Fibroblast of upper back skin (primary cell): ENCODE measurements at places on chromosomes 16 and 17.

- no peak for DNase-seq
Measured at GRCh38 chr16:25988084-25988483, 296.3 kb downstream of the HS3ST4 start.

DNA sequence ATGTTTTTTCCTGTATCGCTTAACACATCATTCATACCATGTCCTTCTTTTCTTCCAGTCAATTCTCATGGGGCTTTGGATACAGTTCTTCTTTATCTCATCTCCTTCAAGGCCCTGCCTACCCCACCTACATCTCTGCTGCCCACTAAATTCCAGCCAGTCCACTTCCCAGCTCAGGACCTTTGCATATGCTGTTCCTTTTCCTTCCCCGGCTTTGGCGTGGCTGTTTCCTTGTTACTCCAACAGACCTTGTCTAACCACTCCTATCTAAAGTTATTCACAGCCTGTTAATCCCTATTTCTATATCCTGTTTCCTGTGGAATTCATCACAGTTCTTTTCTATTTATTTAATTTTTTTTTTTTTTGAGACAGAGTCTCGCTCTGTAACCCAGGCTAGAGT is 6.6 kb upstream of the STAT3 start:
- DNase-seq: no peak

DNA sequence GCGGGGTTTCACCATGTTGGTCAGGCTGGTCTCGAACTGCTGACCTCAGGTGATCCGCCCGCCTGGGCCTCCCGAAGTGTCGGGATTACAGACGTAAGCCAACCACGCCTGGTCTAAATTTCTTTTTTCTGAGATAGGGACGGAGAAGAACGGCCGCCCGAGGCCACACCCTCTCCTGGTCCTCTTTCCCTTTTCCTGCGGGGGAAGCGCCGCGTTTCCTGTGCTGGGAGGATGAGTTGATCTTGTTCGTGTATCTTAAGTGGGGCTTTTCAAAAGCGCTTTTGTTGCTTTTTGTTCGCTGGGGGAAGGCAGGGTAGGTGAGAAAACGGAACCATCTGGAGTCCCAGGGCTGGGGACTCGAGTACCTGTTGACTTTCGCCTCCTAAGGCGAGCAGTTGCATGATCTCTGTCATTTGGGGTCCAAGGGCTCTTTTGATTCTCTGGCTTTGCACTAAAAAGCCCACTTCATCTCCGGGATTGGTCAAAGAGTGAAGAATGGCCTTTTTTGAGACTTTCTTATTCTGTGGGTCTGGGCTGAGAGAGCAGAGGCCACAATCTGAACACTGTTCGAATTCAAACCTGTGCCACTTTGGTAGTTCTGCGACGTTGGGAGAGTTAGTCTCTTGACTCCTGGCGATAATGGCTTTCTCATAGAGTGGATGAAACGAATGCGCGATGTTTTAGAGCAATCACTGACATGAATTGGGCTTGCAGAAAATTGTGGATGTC is 1.3 kb downstream of the FUS start:
- no peak for DNase-seq

- DNase-seq: no peak
Measured at GRCh38 chr17:27376637-27377547, 79.4 kb upstream of the KSR1 start.

DNA sequence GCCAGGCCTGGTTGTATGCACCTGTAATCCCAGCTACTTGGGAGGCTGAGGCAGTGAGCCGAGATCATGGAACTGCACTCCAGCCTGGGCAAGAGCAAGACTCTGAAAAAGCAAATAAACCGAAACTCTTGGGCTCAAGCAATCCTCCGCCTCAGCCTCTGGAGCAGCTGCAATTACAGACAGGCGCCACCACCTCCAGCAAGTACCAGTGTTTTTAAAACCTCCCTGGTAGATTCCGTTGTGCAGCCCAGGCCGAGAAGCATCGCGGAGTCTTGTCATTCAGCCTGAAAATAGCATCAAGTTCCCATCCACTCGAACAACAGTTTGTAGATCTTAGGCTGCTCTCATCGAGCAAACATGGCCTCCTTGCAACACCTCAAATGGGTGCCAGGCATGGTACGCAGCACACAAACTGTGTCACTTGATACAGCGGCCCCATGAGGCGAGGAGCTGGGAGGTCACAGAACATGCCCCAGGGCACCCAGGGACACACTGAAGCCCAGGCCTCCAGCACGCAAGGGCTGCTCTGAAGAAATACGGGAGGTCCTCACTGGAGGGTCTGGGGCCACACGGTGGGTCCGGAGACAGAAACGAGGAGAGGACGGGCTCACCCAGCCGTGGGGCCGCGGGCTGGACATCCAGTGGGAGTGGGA is 18.1 kb downstream of the TMC6 start:
- no peak for DNase-seq

DNA sequence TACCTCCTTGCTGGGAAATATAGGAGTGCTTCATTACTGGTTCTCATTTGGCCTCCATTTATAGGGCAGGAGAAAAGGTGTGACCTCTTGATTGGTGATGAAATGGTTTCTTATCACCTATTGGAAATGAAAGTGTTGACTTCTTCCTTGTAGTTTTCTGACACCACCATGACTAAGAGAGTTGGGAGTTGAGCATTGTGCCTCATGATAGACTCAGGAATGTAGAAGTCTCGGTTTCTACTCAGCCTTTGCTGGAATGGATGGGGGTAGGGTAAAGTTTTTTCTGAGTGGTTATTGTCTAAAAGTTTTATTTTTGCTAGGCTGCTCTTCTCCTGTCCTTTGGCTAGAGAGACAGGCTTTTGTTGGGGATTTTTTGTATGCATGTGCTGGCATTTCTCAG is 117.4 kb downstream of the PHKB start:
- DNase-seq: peak; percentile 19

DNA sequence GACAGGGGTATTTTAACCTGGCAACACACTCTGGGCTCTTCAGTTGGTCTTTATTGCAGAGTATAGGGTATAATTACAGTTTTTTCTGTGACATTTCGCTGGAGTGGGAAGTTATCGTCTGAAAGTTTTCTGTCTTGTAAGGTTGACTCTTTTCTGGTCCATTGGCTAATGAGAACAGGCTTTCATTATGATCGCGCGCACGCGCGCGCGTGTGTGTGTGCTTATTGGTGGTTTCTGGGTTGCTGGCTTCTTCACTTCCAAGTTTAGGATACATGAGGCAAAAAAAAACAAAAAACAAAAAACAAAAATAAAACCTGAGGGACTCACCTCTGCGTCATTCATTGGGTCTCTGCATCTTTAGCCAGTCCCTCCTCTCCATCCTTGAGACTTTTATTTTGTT is 68.7 kb upstream of the MYOCD start:
- DNase-seq: no peak

- DNase-seq: peak; percentile 53
Measured at GRCh38 chr17:7885367-7886226, 3.0 kb upstream of the CHD3 start.

DNA sequence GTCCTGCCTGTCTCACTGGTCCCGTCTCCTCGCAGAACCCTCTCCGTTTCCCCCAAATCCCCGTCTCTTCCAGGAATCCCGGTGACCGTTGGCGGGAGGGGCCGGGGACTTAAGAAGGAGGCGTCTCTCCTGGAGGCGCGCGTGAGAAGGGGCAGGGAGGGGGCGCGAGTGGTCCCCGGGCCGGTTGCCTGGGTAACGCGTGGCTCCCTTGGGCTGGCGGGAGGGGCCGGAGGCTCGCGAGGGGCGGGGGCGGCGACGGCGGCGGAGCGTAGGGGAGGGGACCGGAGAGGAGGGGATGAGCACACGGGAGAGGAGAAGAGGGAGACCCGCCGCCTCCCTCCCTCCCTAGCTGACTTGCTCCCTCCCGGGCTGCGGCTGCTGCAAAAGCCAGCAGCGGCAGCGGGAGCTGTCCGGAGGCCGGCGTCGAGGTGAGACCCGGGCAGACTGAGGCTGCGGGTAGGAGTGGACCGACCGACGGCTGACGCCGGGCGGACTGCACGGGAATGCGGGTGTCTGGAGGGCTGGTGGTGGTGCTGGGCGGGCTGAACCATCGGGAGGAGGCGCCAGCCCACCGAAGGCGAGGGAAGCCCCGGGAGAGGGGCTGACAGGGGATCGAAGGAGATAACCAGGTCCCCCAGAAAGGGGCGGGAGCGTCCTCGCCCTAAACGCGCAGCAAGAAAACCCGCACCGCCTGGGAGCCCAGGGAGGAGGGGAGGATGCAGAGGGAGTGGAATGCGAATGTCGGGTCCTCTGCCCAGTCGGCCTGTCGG is at the start of gene PRRT2:
PRRT2 (plus strand) TSS at position 298 of the 770 bp plus-strand sequence. CDS start 862 bp downstream, outside the sequence.
- DNase-seq: peak; percentile 52

- DNase-seq: no peak
Measured at GRCh38 chr17:75894049-75894733, 2.6 kb downstream of the TRIM65 start.

GRCh38 chr17:82942166-82943130 is 102.6 kb upstream of the ZNF750 start:
- no peak for DNase-seq

- no peak for DNase-seq
Measured at GRCh38 chr17:79948945-79949655, 86.6 kb downstream of the TBC1D16 start.

- DNase-seq: no peak
Measured at GRCh38 chr16:8492690-8493089, 97.6 kb downstream of the TMEM114 start.

DNA sequence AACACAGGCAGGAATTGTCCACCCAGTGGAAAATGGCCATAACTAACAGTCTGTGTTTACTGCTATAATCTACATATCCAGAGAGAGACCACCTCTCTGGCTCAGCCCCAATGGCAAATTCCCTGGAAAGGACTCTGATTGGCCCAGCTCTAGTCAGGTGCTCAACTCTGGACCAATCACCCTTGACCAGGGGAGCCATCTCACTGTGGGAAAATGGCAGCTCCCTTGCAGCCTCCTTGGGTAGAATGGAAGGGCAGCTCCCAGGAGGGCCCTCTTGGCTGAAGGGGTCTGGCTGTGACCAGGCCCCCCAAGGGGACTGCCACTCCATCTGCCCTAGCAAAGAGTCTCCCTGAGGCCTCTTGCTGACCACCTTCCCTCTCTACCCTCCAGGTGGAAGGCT is 3.1 kb downstream of the ALOX15B start:
- DNase-seq: no peak

DNA sequence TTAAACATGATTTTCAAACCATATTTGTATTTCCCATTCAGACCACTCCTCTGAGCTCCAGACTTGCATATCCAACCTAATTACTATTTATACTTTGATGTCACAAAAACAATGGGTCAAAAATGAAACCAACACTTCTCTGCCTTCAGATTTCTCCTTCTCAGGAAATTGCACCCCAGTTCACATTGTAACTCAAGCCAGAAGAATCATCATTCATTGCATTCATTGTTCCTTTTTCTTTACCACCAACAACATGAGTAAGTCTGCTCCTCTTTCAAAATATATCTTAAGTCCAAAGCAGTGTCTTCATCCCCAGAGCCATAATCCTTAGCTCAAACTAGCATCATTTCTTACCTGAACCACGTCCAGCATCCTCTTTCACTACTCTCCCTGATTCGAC is 2.6 kb upstream of the AKAP1 start:
- no peak for DNase-seq

GRCh38 chr16:76837872-76838271 is 353.1 kb upstream of the MON1B start:
- DNase-seq: no peak

DNA sequence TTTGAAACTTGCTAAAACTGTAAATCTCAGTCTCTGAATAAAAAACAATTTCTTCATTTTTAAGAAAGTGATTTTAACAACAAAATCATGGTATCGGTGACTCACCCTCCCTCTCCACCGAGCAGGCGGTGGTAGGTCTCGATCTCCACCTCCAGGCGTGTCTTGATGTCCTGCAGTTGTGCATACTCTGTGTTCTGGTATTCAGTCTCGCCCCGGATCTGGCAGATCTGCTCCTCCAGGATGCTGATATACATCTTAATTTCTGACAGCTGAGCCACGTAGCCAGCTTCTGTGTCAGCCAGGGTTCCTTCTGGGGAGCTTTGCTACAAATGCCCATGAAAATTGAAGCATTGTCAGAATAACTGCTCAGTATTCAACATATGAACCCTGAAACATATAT is 15.4 kb upstream of the KRT24 start:
- DNase-seq: no peak

GRCh38 chr16:1275791-1276579 is 20.1 kb downstream of the TPSD1 start:
- no peak for DNase-seq

- no peak for DNase-seq
Measured at GRCh38 chr16:85307552-85308364, 195.5 kb upstream of the CIBAR2 start.

DNA sequence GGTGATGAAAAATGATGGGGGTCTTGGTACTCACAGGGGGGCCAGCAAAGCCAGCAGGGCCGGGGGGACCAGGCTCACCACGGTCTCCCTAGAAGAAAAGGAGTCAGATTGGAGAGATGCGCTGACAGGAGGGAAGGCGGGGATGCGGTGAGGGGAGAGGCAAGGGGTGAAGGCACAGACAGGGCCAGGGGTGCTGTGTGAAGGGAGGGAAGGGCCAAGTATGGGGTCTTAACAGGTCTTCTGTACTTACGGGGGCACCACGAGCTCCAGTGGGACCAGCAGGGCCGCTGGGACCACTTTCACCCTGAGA is 11.2 kb downstream of the COL1A1 start:
- DNase-seq: peak; percentile 74

- DNase-seq: no peak
Measured at GRCh38 chr16:87471278-87472141, 21.3 kb downstream of the ZCCHC14 start.
